ENCODE measurements at places on chromosomes 1 and 21.

DNA sequence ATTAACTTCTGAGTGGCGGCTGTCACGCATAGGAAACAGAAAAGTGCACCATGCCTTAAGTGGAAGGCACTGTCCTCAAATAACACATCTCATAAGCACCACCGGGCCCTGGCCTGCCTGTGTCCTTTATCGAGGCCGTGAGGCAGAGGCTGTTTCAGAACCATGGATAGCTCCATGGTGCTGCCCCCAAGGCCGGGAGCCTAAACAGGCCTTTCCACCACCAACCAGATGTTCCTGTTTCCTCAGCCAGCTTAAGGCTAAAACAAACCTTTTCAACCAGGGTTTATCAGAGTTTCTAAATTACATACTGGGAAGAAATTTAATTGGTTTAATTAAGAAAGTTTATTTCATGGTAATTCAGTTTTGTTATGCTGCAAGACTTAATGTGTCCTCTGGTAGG is 114.4 kb downstream of the DMRTA2 start:
- DNase-seq = peak; percentile 46

- DNase-seq = no peak
These were observed 24.0 kb upstream of the SAMD13 start for GRCh38 chr1:84277343-84278059.

- DNase-seq = no peak
These were observed 49.9 kb downstream of the SNX27 start for GRCh38 chr1:151661751-151662150.

GRCh38 chr1:47067097-47067594 is at the start of gene CYP4Z1:
Gene CYP4Z1 (plus strand): TSS chr1:47067231. CDS start chr1:47067491, 260 bp downstream.
- no peak for DNase-seq

GRCh38 chr1:235067396-235068157 is 61.1 kb downstream of the TOMM20 start:
- peak; percentile 100 for DNase-seq

GRCh38 chr1:175922254-175922881 is 179.0 kb upstream of the TNR start:
- DNase-seq = peak; percentile 40

DNA sequence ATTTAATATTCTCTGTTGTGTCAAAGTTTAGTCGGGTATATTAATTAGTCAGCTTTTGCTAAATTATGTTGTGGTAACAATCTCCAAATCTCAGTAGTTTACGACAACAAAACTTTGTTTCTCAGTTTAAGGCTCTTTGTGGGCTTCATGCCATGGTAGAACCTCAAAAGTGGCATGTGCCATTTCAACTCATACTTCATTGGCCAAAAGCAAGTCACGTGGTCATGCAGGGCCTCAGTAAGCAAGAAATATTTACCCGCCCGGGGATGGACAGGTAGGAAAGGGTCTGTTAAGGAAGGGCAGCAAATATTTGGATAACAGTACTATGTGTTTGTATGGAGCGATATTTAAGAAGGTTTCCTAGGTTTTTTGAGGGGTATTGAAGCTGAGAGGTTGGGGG is 38.6 kb downstream of the ITSN1 start:
- no peak for DNase-seq

DNA sequence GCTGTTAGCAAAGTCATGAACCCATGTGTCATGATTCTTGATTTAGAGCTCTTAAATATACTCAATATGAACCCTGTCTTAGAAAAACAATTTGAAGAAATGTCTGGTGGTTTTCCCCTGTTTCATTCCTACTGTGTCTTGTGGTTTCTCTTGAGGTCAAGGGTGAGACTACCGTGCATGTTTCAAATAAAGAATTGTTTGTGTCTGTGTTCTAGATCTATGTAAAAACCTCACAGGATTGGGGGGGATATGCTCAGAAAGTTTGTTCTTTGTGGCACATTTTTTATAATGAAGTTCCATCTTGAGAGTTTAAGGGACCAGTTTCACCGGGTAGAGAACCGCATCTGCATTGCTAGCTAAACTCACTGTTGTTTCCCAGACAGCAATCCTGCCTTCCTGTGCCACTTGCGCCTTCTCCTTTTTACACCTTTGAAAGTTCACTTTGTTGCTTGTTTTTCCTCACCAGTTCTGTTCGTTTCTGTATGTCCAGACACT is 30.9 kb upstream of the CACYBP start:
- peak; percentile 29 for DNase-seq

DNA sequence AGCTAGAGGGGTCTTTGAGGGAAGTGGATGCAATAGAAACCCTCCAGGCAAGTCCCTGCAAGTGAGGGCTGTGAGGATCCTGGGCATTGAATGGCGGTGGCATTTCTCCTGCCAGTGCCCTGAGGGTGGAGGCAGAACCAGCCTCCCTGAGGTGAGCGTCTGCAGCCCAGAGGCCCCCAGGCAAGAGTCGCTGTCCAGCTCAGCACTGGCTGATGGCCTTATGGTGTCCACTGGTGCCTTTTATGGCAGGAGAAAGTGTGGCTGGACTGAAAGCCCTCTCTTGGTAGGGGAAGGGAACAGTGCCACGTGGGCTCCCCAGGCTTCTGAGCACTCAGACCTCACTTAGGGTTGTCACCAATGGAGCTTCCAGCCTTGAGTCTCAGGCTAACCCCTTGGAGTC is 77.3 kb downstream of the SH3BGR start:
- DNase-seq = no peak

DNA sequence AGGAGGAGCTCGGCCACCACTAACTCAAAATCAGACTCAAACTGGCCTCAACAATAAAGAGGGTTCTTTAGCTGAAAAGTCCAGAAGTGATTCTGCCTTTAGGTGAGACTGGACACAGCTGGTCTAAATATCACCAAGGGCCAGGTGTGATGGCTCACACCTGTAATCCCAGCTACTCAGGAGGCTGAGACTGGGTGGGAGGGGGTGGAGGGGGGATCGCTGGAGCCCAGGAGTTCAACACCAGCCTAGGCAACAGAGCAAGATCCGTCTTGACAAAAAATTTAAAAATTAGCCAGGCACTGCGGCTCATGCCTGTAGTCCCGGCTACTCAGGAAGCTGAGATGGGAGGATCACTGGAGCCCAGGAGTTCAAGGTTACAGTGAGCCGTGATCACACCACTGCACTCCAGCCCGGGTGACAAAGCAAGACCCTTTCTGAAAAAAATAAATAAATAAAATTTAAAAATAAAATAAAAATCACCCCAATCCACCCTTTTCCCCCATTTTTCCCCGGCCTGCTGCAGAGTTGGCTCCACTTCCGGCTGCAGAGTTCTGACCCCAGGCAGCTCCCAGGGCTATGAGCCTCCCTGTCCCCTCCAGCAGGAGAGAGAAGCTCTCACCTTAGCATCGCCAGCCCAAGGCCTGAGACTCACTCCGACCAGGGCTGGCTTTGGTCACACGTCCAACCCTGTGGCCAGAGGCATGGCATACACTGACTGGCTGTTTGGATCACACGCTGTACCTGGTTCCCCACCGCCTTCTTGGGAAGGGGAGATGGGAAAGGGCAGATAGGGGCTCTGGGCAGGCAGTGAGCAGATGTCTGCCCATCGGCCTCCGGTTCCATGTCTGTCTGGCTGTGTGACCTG is 87.3 kb upstream of the IFFO2 start:
- DNase-seq = no peak

- DNase-seq = peak; percentile 39
These were observed 116.2 kb upstream of the KCNK2 start for GRCh38 chr1:214966346-214966745.

DNA sequence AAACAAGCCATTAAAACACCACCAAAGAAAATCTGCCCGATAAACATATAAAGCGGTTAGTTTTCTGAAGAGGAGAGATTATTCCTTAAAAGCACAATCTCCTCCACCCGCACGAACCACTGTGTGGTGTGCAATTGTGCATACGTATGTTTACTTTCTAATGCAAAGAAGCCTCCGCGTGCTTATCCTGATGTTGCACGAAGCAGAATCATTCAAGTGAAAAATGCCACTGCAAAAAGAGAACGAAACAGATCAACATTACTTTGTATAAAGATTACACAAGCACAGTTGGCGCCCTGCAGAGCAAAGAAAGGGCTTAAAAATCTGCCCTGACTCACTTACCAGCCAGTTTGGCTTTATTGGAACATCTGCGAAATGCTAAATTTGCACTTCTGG is 166.8 kb downstream of the ZNF281 start:
- peak; percentile 61 for DNase-seq

GRCh38 chr1:53592521-53592982 is 133.4 kb downstream of the DMRTB1 start:
- DNase-seq = no peak

DNA sequence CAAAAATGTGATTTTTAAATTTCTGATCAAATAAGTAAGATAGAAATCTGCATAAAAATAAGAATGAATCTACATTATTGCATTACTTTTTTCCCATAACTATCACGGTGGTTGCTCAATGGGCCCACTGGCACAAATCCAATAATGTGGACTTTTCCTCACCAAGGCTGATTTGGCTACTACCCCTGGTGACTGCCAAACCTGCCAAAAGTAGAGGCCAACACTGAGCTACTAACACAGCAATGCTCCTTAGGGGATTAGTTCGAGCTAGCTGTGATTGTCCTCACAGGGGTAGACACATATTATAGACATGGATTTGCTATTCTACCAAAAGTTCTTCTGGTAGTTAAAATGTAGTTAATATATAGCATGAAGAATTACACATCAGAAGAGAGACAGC is 107.7 kb upstream of the ZNHIT6 start:
- no peak for DNase-seq

DNA sequence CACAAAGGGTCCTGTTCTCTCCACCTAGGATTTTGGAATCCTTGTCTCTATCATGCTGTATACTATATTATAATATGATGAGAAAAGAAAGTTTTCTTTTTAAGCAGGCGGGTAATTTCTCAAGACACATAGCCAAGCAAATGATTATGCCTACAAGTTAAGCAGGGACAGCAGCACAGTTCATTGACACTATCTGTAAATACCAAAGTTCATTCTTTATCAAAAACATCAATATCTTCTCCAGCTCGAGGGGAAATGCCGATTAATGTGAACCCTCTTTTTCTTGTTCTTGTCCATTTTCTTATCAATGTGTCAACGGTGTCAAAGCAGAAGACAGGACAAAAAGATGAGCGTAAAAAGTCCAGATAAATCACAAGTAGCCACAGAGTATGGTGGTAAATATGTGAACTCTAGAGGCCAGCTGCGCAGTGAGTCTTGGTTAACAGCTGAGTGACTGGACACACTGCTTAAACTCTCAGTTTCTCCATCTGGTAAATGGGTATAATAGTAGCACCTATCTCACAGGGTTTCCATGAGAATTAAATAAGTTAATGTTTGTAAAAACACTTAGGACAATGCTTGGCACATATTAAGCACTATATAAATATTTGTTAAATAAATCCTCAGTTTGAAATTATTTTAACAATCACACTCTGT is 30.9 kb downstream of the LPAR3 start:
- DNase-seq = no peak

DNA sequence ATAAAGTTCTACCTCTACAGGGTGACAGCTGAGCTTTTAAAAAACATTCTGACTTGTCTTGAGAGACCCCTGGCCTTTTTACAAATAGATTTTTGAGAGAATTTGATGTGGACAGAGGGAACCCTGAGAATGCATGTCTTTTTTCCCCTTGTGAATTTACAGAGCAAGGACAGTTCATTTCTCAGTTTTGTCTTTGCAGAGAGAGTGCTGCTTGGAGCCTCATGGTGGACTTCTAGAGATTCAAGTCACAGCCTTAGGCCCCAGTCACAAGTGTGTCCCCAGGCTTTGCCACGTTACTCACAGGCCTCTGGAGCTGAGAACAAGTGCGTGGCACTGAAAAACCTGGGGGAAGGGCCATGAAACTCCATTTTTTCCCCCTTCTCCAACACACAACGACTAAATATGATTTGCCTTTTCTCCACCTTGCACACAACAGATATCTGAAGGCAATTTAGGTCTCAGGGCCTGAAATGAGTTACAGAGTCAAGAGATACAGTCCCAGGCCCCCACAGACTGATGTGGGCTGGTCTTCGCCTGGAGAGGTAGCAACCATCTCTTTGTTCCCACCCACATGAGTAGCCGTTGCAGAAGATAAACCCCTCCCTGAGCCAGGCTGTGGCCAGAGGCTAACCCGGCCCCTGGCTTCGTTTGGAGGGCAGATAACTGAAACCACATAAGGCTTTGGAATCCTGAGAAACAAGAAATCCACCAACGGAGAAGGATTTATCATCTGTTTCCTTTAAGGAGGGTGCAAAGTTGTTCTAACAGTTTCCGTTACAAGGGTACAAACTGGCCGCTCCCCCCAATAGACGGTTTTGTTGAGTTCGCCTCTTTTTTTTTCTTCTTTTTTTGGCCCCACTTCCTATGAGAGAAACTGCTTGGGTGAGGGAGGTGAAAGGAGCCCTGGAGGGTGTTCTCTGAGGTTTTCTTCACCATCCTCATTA is 1.0 kb upstream of the PIGV start:
- peak; percentile 89 for DNase-seq

DNA sequence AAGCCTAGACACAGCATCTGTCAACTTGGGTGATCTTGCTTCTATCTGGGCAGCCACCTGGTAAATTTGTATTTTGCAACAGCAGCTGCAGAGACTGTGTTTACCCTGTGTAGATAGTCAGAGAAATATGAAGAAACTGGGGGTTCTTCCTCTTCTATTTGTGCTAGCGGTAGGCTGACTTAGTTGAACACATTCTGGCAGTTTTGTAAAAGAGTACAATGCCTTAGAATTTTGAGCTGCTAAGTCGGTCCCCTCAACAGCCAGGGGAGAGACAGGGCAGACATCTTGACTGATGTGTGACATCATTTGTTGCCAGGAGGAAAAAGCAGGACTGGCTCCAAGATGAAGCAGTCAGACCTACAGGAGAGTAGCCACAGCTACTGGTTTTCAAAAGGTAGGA is 53.7 kb downstream of the KCNJ6 start:
- peak; percentile 48 for DNase-seq

DNA sequence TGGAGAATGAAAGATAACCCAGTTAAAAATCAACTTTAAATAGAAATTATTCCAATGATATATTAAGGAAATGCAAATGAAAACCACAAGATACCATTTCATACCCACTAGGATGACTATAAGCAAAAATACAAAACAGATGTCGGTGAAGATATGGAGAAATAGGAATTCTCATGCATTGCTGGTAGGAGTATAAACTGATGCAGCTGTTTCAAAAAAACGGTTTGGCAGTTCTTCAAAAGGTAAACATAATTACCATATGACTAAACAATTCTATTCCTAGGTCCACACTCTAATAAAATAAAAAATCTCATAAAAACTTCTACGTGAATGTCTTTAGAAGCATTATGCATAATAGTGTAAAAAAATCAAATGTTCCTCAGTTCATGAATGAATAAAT is 763.3 kb upstream of the BRINP3 start:
- DNase-seq = no peak

DNA sequence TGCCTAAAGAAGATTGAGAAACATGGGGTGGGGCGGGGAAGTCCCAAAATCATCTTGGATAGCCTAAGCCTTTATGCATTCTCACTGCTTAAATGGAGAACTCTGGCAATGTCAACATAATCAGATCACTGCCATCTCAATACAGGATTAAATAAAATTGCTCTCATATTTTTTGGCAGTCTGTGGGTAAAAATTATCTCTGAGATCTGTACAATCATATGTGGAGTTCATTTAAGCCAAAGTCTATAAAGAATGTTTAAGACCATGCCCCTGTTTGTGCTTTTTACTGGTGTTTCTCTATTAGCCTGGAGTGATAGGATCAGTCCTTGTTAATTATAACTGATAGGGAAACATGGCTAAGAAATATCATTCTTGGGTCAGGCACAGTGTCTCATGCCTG is 136.3 kb downstream of the GPR52 start:
- DNase-seq = no peak

- DNase-seq = peak; percentile 92
These were observed 65.9 kb downstream of the NDUFS5 start for GRCh38 chr1:39091845-39092645.

- no peak for DNase-seq
These were observed 5.2 kb downstream of the KRTAP10-8 start for GRCh38 chr21:44617071-44617501.

GRCh38 chr21:14603202-14603601 is 57.1 kb upstream of the SAMSN1 start:
- peak; percentile 77 for DNase-seq

Data from GM23248 (cell line).